CD8-positive, alpha-beta memory T cell (primary cell): ENCODE measurements at places on chromosomes 16 and 17.

GRCh38 chr16:77647726-77648125, 74.6 kb upstream of the NUDT7 start:
- DNase-seq = no peak

DNA sequence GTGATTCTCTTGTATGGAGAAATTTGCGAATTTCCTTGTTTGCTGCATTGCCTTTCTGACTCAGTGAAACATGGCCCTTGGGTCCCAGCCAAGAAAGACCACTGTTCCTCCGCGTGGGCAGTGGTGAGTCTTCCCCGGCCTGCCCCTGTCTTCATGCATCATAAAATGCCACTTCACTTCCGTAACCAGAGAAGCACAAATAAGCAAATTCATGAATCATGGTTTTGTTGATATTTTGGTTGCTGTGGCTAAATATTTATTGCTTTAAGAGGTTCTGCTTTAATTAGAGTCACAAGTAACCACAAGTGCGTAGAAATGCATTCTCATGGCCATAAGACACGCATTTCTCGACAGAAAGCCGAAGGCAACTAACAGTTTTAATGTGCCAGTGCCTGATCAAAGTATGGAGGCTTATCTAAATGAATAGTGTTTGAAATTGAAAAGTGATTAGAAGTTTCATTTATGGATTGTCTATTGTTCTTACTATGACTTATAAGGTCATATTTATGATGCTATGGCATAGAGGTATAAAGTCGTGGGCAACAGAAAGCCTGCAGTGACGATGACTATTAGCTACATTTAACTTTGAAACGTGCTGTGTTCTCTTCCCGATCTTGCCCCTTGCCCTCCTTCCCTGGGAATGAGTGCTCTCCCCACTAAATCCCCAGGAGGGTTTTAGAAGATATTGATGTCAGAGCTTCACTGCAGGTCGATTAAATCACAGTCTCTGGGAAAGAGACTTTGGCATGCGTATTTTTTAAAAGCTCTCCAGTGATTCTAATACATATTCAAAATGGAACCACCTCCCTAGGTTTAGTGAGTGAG, 76.0 kb downstream of the WIPI1 start:
- no peak for DNase-seq

DNA sequence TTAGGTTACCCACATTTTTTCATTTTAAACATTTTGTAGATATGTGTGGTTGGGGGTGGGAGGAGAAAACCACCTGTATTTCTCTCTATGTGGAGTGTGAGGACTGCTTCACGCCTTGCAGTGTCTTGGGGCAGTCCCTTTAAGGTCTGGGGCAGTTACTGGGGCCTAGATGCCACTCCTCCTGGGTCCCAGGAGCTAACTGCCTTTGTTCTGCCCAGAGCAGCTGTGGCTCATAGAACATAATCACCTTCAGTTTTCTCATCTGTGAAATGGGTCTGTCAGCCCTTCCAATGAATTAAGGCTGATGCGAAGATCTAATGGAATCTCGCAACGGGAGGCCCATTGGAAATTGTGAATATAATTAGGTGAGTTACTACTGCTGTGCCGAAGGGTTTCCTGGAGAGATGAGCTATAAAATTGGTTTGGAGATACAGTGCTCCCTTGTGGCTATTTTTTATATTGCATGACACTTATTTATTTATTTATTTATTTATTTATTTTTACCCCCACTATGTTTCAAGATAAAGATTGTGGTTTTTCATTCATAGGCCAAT, 22.9 kb downstream of the DHRS7C start:
- DNase-seq = no peak

DNA sequence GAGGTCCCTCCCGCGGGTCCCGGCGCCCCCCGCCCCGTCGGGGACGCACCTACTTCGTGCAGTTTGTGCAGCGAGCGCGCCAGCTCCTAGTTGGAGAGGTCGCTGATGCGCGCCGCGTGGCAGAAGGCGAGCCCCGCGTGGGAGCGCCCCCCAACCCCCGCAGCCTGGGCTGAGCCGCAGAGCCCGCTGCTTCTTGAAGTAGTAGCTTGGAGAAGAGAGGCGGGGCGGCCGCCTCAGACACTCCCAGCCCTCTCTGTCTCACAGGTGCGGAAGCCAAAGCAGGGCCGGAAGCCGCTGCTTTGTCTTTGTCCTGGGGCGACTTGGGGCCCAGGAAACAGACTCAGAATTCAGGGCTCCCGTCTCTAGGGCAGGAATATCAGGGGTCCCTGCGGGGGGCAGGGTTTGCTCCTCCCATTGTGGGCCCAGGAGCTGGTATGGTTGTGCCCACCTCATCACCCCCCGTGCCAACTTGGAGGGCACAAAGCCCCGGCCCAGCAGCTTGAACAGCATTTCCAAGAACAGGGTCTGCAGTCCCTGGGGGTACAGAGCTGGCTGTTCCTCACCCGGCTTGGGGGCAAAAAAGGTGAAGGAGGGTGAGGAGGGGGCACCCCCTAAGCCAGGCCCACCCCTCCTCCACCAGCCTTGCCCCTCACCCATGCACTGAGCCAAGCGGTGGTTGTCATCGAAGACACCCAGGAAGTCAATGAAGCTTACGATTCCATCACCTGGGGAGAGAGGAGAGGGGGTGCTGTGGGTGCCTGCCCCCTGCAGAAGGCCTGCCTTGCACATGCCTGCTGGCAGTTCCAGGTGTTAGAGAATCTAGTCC, 13.5 kb downstream of the SPATA32 start:
- DNase-seq = peak; percentile 91

DNA sequence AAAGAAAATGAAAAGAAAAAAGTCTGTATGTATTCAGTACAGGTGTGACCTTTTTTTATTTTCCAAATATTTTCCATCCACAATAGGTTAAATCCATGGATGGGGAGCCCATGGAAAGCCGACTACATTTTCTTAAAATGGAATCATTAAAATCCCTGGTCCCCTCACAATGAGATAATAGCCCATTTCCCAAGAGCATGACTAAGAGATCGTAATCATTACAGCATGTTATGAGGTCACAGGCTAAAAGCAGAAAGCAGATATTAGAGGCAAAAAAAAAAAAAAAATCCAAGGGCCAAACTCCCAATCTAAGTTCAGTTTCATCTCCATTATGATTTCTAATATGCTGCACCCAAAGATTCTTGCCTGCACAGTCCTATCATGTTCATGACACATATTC, 44.7 kb downstream of the CYTH1 start:
- DNase-seq = no peak

DNA sequence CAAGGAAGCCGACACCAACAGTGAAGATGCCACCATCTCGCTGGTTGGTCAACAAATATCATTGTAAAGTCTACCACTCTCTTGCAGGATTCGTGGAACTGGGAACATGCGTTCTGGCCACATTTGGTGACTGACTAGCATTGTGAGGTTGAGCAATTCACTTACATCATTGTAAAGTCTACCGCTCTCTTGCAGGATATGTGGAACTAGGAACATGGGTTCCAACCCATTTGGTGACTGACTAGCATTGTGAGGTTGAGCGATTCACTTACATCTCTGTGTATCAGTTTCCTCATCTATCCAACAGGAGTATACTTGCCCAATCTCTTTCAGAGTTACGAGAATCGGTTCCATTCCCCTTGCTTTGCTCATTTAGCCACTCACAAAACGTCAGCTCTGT, 42.6 kb upstream of the RPH3AL start:
- DNase-seq = no peak

DNA sequence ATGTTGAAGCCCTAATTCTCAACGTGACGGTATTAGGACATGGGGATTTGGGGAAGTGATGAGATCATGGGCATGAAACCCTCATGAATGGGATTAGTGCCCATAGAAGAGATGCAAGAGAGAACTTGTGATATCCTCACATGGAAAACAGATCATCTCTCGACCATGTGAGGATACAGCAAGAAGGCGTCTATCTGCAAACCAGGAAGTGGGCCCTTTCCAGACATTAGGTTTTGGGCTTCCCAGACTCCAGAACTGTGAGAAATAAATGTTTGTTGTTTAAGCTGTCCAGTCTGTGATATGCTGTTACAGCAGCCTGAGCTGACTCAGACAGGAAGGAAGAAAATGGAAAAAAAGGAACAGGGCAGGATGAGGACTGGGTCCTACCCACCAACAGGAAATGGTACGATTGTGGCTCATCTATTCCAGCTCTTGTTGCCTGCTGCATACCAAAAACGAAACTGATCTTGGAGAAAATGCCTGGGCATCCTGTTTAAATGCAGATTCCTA, 21.9 kb upstream of the SSTR2 start:
- no peak for DNase-seq

DNA sequence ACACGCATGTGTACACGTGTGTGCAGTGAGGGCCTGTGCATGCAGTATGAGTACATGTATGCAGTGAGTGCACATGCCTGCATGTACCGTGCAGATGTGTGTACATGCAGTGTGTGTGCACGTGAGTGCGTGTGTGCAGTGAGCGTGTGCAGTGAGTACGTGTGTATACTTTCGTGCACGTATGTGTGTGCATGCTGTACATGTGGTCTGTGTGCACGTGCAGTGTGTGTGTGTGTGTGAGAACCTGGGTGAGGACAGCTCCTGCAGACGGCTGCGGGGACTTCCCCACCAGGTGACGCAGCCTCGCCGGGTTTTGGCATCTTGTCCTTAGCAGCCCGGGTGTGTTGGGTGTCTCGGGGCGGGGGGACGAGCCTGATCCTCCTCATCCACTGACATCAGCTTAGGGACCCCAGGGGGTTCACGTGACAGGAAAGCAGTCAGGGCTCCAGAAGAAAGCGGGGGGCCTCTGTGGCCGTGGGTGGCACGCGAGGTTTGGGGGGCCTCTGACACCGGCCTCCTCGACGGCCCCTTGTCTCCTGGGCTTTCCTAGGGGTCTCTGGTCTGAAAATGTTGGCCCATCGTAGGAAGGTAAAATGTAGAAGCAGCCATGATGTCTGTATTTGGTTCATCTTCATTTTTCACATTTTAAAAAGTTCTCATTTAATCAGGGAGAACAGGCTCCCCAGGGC, 119.6 kb upstream of the ZNF750 start:
- DNase-seq = no peak

GRCh38 chr16:12539185-12539929, 264.3 kb downstream of the CPPED1 start:
- no peak for DNase-seq

- no peak for DNase-seq
Measured at GRCh38 chr16:48409839-48410632, 24.8 kb upstream of the SIAH1 start.

DNA sequence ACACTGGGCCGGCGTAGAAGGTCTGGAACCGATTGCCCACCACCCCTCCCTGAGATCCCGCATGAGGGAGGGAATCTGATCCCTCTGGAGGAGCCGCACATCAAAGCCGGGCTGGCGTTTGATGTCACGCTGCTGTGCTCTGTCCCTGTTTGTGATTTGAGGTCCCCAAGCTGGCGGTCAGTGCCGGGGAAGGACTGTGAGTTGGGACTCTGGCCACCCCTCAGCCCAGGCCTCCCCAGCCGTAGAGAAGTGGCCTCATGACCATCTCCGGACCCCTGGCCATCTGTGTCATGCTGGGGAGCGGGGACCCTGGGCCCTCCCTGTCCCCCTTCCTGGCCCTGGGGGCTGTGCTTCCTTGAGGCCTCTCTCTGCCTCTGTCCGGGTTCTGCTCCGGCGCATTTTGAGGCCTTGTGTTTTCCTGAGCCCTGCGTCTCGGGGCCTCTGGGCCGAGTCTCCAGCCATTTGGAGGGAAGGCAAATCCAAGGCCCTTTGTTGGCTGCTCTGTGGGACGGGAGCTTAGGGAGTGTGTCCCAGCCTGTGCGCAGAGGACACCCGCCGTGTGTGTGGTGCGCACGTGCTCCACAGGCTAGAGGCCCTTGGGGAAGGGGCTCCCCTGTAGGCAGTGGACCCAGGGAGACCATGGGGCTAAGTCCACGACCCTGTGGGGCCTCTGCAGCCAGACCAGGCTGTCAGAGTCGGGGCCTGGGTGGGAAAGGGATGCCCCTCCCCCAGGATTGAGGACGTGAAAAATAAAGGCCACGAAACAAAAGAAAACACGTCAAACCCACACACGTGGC, 15.1 kb downstream of the ASPSCR1 start:
- DNase-seq = no peak

- no peak for DNase-seq
Measured at GRCh38 chr17:76565728-76566612, 19.7 kb downstream of the ST6GALNAC2 start.

DNA sequence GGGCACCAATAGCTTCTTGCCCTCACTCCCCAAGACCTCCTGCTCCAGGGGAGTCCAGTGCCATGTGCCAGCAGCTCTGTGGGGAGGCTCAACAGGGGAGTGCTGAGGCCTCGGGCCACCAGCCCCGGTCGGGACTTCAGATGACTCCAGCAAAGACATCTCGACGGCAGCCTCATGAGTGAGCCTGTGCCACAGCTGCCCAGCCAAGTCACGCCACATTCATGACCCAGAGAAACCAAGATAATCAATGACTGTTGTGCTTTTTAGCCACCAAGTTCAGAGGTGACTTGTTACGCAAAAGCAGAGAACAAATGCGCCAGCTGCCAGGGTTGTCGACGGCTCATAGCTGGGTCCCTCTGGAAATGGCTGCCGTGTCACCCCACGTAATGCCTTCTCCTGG, 157.5 kb downstream of the BANP start:
- no peak for DNase-seq

- peak; percentile 88 for DNase-seq
Measured at GRCh38 chr17:20009302-20010098, at the start of gene SPECC1. Gene SPECC1 (plus strand): TSS chr17:20009359. CDS start chr17:20096652, 87,293 bp downstream.

DNA sequence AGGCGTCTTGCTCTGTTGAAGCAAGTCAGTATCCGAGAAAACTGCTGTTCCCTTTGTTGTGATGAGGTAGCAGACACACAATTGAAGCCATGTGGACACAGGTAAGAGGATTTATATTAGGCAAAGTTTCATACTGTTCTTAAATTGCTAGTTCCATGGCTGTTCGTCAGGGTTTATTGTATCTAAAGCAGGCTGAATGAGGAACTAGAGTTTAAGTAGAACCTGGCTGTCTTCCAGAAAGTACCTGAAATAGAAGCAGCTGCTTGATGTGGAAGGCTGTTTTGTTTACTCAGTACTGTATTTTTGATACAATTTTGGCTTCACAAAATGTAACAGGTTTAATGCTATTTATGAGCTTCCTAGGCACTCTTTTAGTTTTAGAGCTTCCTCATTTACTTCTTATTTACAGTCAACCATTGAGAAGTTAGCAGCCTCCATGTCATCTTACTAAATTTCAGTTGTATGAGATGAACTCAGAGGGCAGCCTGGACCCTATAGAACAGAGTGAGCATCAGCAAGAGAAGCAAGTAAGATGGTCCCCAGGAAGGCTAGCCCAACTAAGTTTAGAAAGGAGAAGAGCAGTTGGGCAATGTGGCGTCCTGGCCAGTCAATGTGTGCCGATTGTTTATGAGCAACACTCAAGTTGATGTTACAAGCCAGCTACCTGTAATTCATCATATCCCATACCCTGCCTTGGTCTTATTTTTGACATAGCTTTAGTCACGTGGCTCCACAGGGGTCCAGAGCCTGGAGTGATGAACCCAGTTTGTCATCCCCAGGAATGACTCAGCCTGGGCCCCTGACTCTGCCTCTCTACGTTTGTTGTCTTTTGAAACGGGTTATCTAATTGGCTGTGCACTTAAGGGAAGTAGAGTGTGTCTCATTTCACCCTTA, 9.7 kb upstream of the ARL2BP start:
- no peak for DNase-seq

DNA sequence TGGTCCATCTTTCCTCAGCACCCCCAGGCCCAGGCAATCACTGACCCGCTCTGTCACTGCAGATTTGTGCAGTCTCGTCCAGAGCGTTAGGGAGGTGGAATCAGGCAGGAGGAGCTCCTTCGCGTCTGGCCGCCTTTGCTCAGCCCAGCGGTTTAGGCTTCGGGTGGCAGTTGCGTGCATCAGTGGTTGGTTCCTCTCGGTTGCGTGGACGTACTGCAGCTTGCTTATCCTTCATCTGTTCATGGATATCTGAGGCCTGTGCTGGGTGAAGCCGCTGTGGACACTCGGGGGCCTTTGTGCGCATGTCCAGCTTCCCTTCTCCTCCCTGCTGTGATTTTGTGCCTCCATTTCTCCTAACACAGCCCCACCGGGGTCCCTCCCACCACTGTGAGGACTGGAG, 4.7 kb upstream of the P2RX1 start:
- no peak for DNase-seq
